ENCODE measurements at places on chromosomes 11 and 22.

DNA sequence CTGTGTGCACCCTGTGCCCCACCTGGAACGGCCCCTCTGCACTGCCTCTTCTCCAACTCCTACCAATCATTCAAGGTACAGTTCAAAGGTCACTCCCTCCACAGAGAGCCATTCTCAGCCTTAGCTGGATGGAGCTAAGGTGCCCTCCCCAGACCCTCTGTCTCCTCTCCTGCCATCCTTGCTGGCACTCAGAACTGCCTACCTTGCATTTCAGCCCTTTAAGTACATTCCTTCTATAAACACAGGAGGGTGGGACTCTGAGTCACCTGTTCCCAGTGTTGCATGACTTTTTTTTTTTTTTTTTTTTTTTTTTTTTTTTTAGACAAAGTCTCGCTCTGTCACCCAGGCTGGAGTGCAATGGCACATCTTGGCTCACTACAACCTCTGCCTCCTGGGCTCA is 8.6 kb downstream of the TTLL1 start:
- no peak for DNase-seq

- DNase-seq: no peak
These were observed 13.6 kb downstream of the C2CD3 start for GRCh38 chr11:74157169-74157568.

DNA sequence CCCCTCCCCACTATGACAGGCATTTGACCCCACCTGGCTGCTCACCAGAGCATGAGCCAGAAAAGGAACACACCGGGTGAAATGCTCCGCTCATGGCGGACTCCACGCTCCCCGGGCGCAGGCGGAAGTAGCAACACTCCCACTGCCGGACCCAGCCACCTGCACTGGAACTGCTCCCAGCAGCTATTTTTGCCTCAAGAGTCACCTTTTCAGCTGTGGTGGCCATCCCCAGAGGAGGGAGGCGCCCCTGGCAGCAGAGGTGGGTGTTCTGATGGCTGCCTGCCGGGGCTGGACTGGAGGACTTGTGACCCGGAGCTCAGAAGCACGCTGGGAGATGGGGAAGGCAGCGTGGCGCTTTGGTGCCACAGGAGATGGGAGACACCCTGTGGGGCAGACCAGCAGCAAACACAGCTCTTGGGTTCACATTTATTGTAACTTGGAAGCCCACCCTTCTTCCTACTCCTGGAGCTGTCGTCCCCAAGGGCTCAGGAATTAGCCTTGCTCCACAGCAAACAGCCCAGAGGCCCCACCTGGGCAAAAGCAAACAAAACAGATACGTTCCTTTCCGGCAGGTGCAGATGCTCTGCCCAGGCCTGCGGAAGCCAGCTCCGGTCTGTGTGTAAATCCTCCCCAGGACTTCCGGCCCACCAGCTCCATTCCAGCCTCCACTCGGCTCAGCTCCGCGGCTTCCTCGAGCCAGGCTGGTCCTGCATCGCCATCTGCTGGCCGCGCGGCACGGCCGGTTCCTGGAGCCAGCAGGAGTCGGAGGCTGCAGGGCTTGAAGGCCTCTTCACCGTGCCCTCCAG is 3.7 kb downstream of the RPS19BP1 start:
- DNase-seq: peak; percentile 96

DNA sequence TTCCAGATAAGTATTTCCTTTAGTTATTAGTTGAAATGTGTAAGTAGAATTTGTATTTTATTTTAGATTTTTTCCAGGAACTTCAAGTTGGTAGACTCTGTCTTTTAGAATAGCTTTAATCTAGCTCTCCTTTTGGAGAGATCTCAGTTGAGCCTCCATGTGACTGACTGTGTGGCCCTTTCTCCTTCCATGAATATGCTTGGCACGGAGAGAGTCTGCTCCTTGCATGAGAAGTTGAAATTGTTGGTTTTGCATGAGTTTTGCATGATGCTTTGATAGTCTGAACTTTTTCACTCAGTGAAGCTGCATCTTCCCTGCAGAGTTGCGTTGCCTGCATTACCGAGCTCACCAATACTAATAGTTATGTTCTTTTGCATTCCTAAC is 32.8 kb upstream of the CTTN start:
- DNase-seq: no peak

GRCh38 chr11:70825893-70826540 is 426.4 kb downstream of the SHANK2 start:
- no peak for DNase-seq

GRCh38 chr11:69210310-69211035 is 54.7 kb downstream of the SMIM38 start:
- DNase-seq: no peak

DNA sequence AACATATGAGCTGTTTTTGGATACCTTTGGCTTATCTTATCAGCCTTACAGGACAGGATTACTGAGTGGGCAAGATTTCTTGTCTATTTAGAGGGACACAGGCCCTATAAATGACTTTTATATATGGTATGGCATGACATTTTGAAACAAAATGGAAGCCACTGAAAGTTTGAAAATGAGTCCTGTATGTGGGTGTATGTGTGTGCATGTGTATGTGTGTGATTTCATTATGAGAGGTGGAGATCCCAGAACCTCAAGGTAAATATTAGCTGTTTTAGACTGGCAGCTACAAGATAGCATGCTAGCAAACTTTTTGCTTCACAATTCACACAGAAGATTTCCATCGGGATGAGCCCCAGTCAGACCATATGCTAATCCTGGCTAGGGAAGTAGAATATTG is 970.5 kb upstream of the CCDC90B start:
- no peak for DNase-seq

DNA sequence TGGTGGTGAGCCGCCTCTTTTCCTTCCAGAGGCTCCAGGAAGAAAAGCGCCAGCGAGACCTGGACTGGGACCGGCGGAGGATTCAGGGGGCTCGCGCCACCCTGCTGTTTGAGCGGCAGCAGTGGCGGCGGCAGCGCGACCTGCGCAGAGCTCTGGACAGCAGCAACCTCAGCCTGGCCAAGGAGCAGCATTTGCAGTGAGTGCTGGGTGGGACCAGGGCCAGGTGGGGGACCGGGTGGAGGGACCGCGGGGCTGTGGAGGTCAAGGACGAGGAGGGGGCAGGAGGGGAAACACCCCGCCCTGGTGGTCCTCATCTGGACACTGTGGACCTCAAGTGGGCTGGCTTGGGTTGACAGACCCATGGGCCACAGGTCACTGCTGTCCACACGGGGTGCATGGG is 17.4 kb downstream of the RIBC2 start:
- no peak for DNase-seq

- no peak for DNase-seq
These were observed 11.2 kb downstream of the MB start for GRCh38 chr22:35605851-35606481.

- no peak for DNase-seq
These were observed 246.2 kb downstream of the ST3GAL4 start for GRCh38 chr11:126601550-126602215.

DNA sequence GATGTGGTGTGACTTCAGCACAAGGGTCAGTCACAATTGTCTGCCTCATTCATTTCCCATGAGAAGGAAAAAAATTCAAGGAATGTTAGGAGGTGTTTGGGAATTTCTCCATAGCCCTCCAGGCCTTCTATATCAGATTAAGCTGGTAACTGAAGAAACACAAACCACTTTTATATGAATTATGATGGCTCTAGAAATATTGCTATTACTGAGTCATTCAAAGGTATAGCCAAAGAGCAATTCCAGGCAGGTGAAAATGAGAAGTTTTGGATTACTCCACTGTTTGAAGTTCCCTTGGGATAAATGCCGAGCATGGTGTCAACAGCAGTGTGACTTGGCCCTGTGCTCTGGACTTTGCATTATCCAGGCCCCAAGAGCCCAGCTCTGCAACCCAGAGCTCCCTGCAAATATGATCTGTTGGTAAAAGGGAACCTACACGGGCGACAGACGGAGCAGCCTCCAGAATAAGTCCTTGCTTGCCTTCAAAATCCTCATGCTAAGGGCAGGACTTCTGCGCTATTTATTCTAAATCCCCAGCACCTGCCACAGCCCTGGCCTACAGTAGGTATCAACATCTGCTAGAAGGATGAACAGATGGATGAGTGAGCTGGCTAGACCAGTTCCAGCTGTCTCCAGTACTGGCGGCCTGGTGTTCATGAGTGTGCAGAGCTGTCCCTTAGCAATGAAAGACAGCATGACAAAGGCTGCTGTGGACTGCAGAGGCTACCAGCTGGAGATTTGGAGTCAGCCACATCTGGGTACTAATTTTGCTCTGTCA is 67.5 kb upstream of the ZBED5 start:
- no peak for DNase-seq

DNA sequence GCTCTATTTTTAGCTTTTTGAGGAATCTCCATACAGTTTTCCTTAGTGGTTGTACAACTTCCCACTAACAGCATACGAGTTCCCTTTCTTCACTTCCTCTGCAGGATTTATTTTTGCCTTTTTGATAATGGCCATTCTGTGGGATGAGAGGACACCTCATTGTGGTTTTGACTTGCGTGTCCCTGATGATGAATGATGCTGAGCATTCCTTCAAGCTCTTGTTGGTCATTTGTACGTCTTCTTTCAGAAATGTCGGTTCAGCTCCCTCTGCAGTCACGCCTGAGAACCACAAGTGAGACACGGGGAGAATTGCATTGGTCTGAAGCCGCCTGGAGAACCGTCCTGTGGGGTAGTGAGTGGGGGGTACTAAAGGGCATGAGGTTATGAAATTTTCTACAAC is 2.0 kb upstream of the KRTAP5-10 start:
- peak; percentile 81 for DNase-seq

DNA sequence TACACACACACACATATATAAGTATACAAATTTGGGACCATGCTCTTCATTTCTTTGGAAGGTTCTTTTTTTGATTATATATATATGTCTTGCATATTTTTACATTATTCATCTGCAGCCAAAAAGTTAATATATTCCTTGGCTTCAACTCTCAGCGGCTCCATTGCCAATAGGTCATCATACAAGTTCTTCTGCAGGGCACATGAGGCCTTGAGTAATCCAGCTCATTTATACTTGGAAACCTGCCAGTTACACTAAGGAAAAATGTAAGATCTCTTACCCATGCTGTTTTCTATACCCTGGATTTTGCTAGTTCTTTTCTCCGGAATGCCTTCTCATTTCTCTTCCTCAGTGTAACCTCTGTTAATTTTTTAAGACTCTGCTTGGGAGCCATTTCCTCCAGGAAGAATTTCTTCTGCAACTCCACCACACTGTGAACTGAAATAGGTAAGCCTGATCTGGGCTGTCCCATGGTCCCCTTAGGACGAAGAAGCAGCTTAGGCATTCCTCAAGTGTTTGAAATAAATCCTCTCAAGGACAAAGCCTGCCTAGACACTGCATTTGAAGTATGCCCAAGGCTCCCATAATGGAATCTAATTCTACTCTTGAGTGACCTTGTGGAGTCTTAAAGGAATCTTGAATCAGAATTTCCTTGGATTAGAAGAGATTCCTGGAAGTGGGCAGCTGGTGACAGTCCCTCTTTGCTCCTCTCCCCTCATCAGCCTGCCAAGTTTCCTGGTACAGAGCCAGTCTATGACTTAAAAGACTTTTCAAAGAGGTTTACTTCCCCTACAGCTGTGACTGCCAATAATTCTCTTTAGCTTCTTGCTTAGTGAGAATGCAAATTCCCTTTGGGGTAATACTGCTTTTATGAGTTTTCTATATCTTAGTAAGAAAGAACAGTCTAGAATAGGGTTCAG is 182.8 kb downstream of the C11orf87 start:
- no peak for DNase-seq

DNA sequence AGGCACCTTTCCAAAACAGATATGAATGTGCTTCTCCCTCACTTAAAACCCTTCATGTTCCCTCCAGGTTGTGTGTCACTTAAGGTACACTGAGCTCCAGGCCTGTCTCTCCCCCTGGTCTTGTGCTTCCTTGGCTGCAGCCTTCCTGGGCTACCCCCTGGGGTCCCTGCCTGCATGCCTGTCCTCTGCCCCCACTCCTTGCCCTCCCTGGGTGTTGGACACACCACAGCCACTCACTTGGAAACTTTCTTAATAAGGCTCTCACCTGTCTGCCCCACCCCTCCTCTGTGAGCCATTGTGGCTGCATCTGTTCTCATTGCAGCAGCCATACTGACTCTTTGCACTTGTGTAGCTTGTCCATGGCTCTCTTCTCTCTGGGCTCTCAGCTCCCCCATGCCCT is 60.6 kb downstream of the CABIN1 start:
- no peak for DNase-seq

DNA sequence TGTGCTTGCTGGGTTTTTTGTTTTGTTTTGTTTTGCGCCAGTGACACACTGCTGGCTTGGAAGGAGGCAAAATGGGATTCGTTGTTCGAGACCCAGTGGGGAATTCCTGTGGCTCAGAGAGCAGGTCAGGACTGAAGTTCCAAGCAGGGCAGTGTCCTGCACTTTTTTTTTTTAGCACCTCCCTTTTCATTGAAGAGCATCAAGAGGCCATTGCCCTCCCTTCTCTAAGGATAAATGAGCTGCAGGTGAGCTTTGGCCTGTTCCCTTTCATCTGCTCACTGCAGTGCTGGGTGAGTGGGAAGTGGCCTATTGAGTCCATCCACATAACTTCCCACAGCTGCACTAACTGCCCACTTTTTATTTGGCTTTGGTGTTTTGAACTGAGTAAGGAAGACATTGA is 87.8 kb downstream of the ARHGAP42 start:
- DNase-seq: no peak

- DNase-seq: peak; percentile 27
These were observed 680.9 kb upstream of the ANO5 start for GRCh38 chr11:21511835-21512440.

DNA sequence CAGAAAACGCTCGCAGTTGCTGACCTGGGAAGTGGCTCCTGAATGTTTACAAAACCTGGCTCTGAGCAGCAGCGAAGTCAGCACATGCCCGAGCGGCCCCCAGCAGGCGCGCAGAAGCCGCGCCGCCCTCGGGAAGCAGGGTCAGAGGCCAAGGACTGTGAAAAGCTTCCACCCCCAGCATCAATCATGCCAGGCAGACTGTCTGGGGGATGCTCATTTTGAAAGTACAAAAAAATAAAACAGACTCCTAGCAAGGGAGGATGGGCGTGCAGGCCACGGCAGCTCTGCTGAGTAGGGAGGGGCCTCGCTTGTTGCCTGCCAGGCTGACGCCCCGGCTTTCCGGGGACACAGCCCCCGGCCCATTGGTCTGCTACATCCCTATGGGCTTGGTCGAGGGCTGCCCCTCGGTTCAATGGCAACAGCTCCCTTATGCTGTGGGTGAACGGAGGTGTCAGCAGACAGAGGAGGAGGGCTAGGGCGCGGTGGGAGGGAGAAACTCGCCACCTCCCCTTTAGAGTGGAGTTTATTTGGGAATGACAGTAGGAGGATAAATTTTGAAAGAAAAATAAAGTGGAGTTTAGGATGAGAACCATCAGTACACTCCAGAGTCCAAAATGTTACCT is 37.7 kb upstream of the GNB1L start:
- peak; percentile 74 for DNase-seq

DNA sequence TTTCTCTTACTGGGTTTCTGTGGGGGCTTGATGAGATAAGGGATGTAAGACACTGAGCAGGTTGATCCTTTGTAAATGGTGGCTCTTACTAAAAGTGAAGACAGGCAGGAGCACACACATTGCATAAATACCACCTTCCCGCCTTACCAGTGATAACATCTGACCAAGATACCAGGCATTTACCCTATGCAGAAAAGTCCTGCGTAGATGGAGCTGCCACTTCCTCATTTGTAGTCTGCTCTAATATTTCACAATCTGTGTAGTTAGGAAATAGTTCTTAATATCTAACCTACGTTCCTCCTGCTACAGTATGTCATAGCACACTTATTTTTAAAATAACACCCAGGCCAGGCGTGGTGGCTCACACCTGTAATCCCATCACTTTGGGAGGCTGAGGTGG is 23.9 kb upstream of the SWAP70 start:
- DNase-seq: no peak

- no peak for DNase-seq
These were observed 622.5 kb downstream of the TBC1D22A start for GRCh38 chr22:47384977-47385376.

GRCh38 chr11:134761386-134761785 is 349.3 kb upstream of the B3GAT1 start:
- DNase-seq: no peak
